ENCODE measurements at places on chromosomes 6 and 20.
A peak's percentile ranks its signal among the peaks of the same experiment; 100 is the strongest.

DNA sequence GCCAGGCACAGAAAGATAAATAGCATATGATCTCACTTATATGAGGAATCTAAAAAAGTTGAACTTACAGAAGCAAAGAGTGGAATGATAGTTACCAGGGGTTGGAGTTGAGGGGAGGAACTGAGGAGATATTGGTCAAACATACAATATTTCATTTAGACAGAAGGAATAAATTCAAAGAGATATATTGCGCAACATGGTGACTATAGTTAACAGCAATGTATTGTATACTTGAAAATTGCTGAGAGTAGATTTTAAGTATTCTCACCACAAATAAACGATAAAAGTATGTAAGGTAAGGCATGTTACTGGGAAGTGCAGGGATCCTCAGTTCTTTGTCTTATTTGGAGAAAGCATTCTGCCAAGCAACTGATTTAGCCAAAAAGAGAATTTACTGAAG, 171.9 kb downstream of the LMBRD1 start:
- DNase-seq, result no peak

- DNase-seq, result peak; percentile 63
Observed at GRCh38 chr6:32796848-32797776, 19.7 kb downstream of the HLA-DOB start.

DNA sequence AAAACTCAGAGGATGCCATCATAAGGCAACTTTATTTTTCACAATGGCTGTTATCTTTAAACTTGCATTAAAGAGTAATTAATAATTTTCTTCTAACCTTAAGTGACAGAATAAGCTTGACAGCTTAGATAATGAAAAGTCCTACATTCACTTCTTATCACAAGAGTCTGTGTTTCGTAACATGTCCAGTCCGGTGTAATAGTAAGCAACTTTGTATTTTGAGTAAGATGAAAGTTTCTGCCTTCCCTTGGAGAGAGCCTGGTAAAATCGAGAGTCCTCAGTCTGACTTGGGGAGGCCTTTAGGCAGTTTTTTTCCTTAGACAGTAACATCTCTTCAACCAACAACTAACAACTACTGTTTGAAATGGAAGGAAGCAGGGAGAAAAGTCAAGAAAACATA, 195.6 kb downstream of the GRM1 start:
- no peak for DNase-seq

DNA sequence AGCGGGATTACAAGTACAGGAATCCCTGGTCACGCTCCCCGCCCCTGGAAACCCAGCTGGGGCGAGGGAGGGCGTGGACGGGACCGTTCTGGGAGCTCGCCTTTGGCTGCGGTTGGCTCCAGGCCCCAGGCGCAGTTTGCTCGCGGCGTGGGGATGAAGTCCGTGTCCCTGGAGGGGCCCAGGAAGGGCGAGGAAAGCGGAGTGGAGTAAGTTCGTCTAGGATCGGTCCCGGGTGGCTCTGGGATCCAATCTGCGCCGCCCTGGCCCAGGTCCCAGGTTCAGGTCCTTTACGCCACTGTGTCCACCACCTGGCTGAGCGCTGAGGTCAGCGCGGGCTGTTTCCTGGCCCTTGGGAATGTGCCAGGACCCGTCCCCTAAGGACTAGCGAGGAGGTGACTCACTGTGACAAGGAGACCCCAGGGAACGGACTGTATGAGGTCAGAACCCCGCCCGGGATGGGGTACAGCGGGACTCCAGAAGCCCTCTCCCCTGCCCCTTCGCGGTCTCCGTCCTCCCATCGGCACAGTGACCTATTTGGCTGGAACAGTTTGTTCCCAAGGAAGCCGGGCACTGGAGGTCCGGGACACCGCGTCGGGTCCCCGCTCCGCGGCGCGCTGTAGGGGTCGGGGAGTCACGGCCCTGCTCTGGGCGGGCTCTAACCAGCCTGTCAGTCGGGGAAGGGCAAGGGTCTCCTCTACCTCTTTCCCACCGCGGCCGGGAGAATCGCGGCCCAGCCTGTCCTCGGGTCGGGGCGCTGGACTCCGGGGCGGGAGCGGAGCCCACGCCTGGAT, 724 bp downstream of the CDKN1A start:
- DNase-seq, result no peak

DNA sequence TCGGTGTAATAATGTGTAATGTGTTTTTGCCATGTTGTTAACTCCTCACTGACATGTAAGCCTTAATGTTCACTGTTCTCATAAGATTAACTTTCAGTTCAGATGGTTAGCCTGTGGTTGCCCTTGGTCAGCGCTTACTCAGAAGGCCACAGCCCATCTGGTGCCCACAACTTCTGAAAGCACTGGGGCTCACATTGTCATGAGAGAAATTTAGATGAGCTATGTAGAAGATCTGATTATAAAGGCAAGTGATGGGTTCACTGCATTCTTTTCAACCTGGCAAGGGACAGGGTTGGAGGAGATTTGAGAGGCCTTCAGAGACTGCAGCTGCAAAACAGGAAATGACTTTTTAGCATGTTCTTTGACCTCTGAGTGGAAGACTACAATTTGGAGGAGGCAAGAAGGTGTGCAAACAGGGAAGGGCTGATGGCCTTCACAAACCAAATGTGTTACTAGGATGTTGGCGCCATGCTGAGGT, 242.3 kb upstream of the SUPT3H start:
- no peak for DNase-seq

- no peak for DNase-seq
Observed at GRCh38 chr20:2917266-2917665, 44.0 kb downstream of the PTPRA start.

DNA sequence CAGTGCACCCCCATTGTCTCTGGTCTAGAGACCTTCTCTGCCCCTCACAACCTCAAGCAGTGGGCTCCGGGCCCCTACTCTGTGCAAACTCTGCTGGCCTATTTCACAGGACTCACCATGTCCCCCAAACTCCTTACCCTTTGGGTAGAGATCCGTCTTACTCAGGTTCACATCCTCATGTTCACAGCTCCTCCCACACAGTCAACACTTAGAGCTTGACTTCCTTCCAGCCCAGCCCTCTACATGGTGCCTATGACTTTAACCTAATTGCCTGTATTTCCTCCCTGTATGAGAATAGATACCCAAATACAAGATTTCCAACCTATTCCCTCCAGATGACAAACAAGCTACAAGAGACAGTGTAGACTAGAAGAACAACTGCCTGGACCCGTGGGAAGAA, 528.6 kb upstream of the JARID2 start:
- no peak for DNase-seq

- DNase-seq, result no peak
Observed at GRCh38 chr6:31321820-31322219, 35.2 kb downstream of the HLA-B start.

DNA sequence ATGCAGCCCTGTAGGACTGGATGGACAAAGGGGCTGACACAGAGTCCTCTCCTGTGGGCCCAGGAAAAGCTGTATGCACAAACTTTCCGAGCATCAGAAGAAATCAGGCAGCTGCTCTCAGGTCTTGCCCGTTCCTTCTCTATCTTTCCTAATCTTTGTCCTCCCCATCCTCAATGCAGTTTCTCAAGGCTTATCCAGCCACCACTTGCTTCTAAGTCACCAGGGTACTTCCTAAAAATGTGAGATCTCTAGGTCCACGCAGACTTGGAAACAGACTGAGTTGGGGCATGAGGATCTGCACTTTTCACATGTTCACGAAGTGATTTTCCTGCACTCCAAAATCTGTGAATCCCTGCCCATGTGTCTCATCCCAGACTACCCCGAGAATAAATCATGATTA, 394.5 kb upstream of the SLC35B3 start:
- DNase-seq, result no peak

DNA sequence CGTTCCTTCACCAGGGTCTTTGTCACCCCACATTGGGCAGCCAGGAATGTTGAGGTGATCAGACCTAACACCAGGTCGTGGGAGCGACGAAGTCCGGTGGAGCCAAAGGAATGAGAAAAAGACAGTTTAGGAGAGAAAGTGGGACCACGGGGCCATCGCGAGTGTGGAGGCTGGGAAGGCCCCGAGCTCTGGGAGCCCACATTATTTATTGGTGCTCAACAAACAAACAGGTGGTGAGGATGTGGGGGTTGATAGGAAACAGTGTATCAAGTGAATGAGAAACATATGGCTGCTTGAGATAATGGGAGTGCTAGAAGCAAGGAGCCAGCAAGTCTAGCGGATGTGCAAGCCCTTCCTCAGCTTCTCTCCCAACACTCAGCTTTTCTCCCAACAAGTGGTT, 287.1 kb upstream of the SGK1 start:
- no peak for DNase-seq

DNA sequence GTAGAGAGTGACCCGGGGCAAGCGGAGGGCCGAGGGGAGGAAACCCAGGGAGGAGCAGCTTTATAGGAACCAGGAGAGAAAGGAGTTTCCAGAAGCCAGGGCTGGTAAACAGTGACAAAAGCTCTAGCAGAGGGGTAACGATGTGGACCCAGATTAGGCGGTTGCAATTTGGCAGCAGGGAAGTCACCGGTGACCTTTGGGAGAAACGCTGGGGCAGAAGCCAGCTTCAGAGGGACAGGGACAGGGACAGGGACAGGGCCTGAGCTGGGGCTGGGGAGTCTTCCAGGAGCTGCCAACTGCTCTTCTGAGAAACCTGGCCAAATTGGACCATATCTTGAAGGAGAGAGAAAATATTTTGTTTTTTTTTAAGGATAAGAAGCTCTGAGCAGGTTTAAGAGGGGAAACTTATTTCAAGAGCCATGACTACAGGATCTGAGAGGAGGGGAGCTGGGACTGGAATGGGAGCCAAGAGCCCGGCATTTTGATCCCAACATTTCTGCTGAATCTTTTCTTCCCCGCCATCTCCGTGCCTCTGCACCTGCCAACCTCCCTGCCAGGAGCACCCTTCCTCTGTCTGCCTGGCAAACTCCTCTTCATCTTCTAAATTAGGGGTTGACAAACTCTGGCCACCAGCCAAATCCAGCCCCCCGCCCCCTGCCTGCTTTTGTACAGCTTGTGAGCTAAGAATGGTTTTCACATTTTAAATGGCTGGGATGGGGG, 22.6 kb upstream of the PREX1 start:
- no peak for DNase-seq

All from stimulated activated CD4-positive, alpha-beta T cell treated with anti-CD3 and anti-CD28 coated beads, Interleukin-1b, Interleukin-23, amount 100 ng/mL, for 24 hours (primary cell).